ENCODE measurements at places on chromosomes 7 and 10.

- DNase-seq, result no peak
Observed at GRCh38 chr10:110324201-110324804, 19.6 kb upstream of the SMNDC1 start.

DNA sequence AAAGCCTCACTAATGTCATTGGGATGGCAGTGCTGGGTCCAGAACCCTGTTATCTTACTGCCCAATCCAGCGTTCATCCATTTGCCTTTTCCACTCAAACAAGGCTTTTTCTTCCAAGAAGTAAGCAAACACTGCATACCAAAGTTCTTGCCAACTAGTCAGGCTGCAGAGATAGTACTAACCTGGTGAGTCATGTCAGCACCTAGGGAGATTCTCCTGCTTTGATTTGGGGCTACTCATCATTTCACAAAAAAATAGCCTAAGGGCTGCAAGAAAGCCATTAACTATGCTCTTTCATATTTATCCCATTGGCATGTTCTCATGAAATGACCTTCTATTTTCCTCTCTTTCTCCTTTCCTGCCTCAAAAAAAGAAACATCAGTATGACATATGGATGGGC, 142.6 kb downstream of the TWIST1 start:
- DNase-seq, result no peak

- DNase-seq, result no peak
Observed at GRCh38 chr10:127027786-127028185, 122.6 kb downstream of the DOCK1 start.

DNA sequence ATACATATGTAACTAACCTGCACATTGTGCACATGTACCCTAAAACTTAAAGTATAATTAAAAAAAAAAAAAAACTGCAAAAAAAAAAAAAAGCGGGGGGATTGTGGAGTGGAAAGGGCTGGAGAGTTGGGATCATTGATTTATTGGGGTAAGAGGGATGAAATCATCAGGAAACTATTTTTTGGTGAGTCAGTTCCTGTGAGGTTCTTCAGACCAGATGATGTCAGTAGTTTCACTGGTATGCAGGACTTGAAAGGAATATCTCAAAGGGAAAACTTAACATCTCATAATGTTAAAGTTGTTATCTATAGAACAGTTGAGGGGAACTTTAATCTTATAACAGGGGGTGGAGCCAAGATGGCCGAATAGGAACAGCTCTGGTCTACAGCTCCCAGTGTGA, 32.6 kb upstream of the TECTB start:
- DNase-seq, result no peak

DNA sequence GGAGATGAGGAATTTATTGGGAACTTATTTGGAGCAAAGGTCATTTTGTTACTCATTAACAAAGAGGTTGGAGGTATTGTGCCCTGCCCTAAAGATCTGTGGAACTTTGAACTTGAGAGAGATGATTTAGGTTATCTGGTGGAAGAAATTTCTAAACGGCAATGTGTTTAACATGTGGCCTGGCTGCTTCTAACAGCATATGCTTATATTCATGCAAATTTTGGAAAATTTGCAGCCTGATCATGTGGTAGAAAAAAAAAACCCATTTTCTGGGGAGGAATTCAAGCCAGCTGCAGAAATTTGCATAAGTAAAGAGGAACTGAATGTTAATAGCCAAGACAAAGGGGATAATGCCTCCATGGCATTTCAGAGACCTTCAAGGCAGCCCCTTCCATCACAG, 10.7 kb upstream of the PANK1 start:
- DNase-seq, result no peak

DNA sequence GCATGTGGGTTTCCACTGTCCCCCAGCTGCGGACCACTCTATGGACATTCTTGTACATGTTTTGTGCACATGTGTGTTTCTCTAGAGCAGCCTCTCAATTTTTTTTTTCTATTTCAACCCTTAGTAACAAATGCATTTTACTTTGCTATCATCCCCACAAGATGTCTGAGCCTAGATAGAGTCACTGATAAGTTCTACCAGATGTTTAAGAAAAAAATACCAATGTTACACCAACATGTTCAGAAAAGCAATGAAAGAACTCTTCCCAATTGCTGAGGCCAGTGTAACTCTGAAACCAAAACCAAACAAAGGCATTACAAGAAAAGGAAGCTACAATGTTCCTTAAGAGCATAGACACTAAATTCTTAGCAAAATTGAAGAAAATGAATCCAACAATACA, 218.5 kb downstream of the CXCL12 start:
- DNase-seq, result no peak

GRCh38 chr7:118041251-118041878, 142.6 kb upstream of the LSM8 start:
- no peak for DNase-seq

GRCh38 chr7:13946181-13946580, 43.3 kb downstream of the ETV1 start:
- no peak for DNase-seq

GRCh38 chr7:36006636-36007229, 146.3 kb upstream of the EEPD1 start:
- no peak for DNase-seq

DNA sequence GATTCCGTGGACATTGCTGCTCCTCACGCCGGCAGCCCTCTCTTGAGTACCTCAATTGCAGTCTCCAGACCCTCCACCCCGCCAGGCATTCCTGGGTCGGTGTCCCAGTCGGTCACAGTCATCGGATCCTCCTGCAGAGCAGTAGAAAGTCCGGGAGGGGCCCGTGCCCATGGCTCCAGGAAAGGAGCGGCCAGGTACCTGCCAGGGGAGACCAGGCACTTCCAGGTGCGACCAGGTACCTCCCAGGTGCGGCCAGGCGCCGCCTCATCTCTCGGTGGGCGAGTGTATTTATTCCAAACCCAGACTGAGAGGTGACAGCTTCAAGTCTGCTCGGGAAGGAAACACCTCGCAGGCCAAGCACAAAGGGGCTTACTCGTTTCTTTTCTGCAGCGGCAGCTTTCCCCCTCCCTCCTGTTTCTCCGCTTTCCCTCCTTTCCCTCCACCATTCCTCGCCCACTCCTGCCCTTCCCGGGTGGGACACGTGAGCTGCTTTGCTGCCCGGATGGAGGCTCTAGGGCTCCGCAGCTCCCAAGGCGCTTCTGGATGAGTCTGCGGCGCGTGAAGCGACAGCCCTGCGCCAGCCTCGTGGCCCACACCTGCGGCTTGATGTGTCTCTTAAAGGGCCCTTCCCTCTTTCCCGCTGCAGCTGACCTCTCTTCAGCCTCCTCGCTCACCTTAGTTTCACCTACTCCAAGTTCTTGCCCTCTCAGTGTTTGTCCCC, 39.4 kb upstream of the AGK start:
- DNase-seq, result no peak

DNA sequence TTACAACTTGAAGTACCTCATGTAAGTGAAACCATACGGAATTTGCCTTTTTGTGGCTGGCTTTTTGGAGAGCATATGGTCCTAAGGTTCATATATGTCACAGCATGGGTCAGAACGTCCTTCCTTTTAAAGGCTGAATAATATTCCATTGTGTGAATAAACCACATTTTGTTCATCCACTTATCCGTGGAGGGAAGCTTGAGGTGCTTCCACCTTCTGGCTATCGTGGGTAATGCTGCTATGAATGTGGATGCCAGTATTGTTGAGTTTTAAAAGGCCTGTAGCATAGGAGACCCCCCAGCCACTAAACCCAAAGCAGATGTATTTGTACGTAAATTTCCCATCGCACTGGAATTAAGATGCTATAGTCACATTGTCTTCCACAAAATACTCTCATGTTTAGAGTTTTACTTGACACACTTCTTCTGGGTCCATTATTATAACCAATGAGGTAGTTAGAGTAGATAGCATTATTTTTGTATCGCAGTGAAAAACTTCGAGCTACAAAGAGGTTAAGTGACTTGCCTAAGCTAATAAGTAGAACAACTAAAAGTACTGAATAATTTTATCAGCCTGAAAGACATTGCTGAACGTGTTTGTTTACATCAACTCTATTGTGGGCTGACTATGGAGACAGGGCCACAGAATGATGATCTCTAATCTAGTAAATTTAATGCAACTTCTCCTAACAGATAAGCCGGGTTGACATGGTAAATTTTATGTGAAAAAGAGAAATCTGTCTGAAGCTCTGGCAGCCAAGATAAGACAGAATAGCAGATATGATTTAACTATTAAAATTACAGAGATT, 183.0 kb upstream of the CTBP2 start:
- DNase-seq, result no peak

DNA sequence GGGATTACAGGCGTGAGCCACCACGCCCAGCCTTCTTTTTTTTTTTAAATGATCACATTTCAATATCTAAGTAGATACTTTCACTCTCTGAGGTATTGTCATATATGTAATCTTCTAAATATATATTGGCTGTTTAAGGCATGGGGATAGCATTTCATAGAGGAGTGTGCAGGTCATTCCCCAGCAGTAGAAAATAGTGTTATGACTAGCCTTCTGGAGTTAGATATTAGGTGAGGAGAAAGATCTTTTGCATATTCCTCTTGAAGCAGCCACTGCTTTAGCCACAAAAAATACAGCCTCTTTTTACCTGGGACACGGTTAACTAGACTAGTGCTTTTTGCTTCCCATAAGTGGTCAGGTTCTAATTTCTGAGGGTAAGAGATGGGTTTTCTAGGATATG, 28.9 kb downstream of the ADD3 start:
- DNase-seq, result no peak

DNA sequence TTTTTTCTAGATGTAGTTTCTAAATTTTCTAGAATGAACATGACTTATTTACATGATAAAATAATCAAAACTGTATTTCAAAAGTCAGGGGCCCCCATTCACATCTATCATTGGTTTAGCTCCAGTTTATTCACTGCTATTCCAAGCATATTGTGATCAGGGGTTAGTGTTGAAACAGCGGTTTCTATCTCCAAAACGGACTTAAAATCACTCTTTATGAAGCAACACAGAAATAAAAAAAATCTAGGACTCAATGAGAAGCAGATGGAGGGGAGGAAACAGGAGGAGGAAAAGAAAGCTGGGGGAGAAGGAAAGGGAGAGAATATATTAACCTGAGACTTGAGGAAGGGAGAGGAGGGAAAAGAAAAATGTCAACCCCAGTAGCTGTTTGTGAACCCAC, 14.8 kb upstream of the CH25H start:
- no peak for DNase-seq

DNA sequence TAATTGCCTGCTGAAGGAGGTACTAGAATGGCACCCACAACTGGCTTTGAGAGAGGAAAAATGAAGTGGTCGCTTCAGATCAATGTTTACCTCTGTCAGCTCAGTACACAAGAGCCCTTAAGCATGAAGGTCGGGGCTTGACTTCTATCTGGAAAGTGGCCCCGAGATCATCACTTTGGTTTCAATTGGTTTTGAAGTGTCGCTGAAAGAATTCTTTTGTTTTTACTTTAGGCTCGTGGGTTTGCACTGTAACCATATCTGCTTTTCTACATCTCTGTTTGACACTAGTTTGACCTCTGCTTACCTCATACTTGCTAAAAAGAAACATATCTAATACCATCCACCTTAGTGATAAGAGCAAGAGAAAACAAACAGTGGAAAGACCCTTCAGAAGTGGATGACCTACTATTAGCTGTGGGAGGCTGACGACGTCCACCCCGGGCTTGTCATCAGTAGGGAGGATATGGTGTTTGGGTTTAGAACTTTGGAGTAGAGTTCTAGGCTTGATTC, 361.8 kb downstream of the GATA3 start:
- DNase-seq, result no peak

- DNase-seq, result no peak
Observed at GRCh38 chr10:79244841-79245504, 102.3 kb upstream of the PPIF start.

DNA sequence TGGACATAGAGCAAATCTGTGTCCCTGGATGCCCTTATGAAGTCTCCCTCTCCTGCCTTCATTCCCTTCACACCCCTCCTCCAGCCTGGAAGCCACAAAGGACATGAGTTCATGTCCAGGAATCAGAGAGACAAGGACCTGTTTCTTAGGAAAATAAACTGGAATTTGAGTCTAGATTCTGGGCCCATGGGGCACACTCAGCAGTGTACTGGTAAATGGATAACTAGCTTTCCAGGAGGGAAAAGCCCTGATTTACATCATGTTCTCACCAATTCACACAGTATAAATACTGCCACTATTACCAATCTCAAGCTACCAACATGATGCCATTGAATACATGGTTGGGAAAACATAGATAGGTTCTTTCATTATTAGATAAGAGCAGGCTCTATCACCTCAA, 9.9 kb downstream of the FAM237B start:
- DNase-seq, result no peak

DNA sequence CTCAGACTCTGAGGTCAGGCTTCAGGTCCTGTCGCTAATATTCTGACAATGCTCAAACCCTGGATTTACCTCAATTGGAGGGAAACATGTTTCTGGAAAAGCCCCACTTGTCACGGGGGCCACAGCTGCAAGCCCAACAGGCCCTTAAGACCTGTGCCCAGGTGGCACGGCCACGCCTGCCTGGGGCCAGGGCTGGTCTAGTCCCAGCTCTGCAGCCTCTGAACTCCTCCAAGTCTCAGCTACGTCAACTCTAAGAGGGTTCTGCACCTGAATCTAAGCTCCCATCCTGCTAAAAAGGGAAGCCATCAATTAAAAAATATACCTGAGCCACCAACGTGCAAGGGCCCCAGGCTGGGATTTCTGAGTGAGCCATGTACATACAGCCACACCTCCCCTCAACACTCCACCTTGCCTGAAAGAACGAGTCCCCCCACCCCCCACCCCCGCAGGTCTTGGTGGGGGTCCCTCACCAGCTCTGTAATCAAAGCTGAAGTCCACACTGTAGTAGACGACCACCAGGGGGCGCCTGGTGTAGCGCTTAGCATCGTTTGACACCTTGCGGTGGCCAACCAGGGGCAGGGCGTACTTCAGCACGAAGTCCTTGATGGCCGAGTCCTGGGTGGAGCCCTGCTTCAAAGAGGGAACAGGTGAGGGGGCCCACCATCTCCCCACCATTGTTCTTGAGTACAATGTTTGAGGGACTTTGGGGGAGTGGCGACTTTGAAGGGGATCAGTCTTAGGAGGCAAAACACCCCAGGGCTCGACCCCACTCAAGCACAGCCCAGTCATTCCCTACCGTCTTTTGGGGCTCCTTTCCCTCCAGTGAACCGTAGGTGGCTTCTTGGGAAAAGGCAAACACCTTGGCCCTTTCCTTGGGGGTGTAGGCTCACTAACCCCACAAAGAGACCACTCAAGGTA, 22.6 kb downstream of the PDIA4 start:
- DNase-seq, result no peak

- no peak for DNase-seq
Observed at GRCh38 chr10:7417103-7417623, 6.3 kb upstream of the SFMBT2 start.

- DNase-seq, result no peak
Observed at GRCh38 chr10:84291384-84291783, 37.0 kb upstream of the CCSER2 start.

GRCh38 chr10:101007099-101007711, 7.6 kb downstream of the LZTS2 start:
- no peak for DNase-seq

DNA sequence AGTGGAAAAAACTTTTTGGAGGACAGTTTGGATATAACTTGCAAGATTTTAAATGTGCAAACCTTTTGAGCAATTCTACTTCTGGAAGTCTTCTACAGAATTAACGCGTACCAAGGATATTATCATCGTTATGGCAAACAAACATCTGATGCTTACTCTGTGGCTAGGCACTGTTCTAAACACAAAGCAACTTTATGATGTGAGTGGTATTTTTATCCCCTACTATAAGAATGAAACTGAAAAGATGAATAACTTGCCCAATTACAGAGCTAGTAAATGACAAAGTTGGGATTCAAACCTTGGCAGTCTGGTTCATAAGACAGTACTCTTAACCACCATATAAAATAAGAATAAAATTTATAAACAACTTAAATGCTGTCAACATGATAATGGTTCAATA, 15.8 kb downstream of the ASZ1 start:
- no peak for DNase-seq

GRCh38 chr7:23473844-23474093, 3.5 kb upstream of the IGF2BP3 start:
- no peak for DNase-seq
